ENCODE measurements at places on chromosomes 6 and 20.

- no peak for DNase-seq
Observed at GRCh38 chr6:87501809-87502572, 29.2 kb downstream of the SLC35A1 start.

- peak; percentile 32 for DNase-seq
Observed at GRCh38 chr6:137283940-137284810, 65.0 kb upstream of the IFNGR1 start.

DNA sequence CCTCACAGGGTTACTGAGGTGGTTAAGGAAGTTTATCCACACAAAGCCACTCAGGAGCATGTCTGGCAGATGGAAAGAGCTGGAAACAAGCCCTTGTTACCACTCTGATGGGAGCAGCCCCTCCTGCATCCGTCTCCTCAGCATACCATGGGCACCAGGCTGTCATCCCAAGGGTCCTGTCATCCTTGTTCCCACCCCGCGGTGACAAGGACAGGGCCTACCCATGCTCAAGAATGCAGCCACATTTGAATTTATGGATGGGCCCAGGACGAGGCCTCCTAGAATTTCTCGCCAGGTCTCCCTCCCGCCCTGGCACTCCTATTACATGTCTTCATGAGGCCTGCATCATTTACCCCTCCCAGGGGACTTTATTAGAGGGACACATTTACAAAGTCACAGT is 60.0 kb downstream of the NPEPL1 start:
- no peak for DNase-seq

DNA sequence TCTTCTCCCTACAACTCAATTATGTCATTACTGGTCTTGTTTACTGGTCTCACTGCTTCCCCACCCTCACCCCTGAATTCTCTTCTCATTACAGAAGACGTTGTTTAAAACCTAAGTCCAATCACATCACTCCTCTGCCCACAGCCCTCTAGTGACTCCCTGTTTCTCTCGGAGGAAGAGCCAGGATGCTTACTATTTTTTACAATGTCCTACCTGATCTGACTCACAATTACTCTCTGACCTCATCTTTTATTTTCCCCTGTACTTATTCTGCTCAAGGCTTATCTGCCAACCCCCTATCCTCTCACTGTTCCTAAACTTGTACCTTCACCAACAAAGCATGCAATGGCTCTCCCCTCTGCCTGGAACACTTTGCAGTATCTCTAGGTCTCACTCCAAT is 400.4 kb upstream of the PTCHD4 start:
- no peak for DNase-seq

- DNase-seq: no peak
Observed at GRCh38 chr20:33062105-33062824, 8.6 kb downstream of the BPIFB3 start.

- DNase-seq: no peak
Observed at GRCh38 chr6:37174515-37175331, 4.8 kb downstream of the PIM1 start.

- DNase-seq: no peak
Observed at GRCh38 chr6:11416936-11417576, 120.5 kb upstream of the TMEM170B start.

DNA sequence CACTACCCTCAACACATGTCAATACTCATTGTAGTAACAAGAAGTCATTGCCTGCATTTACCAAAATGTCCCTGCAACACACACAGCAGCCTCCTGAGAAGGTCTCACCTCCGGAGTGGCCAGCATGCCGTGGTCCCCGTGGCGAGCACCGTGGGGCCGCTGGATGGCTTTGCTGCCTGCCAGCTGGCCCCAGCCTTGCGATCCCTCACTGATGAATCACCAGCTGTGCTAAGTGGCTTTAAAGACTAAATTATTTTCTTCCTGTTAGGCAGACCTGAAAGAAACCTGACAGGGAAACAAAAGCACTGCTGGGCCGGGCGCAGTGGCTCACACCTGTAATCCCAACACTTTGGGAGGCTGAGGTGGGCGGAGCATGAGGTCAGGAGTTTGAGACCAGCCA is 306.7 kb downstream of the CDH4 start:
- no peak for DNase-seq

GRCh38 chr6:17457956-17458355 is 64.6 kb downstream of the CAP2 start:
- no peak for DNase-seq

GRCh38 chr20:47740862-47741184 is 44.5 kb downstream of the SULF2 start:
- no peak for DNase-seq

GRCh38 chr20:31841928-31842327 is 3.5 kb downstream of the FOXS1 start:
- DNase-seq: no peak

DNA sequence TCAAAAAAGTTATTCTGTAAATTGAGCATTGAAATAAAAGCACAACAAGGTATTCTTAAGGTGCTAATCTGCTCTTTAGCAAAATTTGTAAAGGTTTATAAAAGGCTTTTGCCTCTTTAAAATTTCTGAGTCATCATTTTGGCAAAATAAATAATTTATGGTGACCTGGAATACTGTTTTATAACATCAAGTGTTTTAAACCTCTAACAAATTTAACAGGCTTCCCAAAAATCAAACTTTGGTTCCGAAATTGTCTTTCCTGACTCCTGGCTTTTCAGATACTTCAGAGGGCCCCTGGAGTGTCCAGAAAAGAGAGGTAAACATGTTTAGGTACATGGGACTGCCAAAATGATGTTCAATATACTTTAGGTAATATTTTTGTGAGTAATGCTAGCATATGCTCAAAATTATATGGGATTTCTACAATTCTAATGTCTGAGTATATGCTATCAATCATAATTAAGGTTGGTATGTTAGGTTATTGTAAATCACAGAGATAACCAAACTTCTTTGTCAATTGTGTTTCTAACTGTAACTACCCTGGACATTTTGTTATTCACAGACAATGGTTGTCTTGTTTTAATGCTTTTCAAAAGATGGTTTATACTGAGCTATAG is 160.3 kb upstream of the OLIG3 start:
- DNase-seq: no peak

- no peak for DNase-seq
Observed at GRCh38 chr20:21396599-21397340, 556 bp downstream of the NKX2-4 start.

- no peak for DNase-seq
Observed at GRCh38 chr20:56949318-56949717, 317.1 kb downstream of the BMP7 start.

- no peak for DNase-seq
Observed at GRCh38 chr6:167789358-167789757, 37.4 kb upstream of the AFDN start.

GRCh38 chr6:2081155-2082138 is 164.0 kb downstream of the GMDS start:
- no peak for DNase-seq

- DNase-seq: peak; percentile 80
Observed at GRCh38 chr6:155154158-155154830, 109.5 kb upstream of the CLDN20 start.

DNA sequence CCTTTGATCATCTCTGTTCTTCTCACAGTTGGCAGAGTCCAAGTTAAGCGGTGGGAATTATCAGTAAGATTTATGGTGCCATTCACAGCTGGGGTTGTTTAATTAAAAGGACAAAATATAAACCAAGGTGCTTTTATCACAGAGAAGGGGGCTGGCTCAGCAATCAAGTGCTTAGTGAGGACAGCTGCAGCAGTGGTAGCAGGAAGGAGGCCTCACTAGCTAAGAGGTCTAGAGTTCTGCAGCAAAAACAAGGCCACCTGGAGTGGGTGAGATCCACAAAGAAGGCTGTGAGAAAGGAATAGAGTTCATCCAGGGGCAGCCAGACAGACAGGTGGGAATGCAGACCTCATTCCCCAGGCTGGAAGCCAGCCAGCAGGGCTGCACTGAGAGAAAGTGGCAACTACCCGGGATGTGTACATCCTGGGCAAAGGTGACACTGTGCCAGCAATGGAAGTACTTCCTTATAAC is 37.1 kb downstream of the PIGU start:
- no peak for DNase-seq

- no peak for DNase-seq
Observed at GRCh38 chr6:25404693-25405169, 125.6 kb downstream of the CARMIL1 start.

DNA sequence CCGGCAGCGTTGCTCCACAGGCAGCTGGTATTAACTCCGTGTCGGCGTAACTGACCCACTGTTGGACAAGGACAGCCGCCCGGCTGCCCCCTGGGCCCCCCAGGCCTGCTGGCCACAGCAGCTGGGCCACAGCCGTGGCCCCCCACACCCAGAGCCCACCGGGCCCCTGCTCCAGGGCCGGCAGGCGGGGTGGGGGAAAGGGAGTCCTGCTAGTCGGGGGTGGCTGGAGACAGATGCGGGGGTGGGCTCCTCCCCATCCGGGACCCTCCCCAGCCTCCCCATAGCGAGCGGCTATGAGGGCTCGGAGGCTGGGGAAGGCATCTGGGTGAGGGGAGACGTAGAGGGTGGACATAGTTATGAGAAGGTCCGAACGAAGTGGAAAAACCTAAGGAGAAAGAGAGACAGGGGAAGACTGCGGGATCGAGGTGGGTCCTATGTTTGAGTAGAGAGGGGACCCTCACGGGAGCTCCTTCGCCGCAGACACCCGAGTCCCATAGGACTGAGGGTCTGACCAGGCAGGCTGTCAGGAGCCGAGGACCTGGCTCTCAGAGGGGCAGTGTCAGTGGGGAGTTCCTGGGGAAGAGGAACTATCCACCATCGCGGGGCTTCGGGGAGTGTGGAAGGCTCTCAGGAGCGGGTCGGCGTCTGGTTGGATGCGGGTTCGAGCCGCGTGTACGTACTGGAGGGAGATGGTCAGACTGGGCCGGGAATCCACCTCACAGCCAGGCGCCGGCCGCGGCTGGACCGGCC is 511 bp downstream of the VARS1 start:
- no peak for DNase-seq

- no peak for DNase-seq
Observed at GRCh38 chr6:21824431-21825177, 231.1 kb downstream of the SOX4 start.

GRCh38 chr20:3051385-3052019 is 5.7 kb downstream of the MRPS26 start:
- no peak for DNase-seq

DNA sequence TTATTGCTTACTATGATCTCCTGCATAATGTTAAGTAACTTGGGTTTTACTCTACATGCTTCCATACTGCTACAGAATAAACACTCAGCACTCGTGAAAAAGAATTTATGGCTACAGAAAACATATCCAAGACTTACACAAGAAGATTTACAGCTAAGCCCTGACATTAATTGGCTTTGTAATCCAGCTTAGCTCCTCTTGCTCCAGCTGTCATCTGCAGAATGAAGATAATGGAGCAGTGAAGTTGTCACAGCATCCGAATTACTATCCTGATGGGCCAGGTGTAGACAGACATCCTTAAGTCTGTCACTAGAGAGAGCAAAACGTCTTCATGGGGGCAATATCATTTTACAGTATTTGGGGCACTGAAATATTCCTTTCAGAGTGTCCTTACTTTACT is 155.3 kb downstream of the PRKN start:
- DNase-seq: no peak

- no peak for DNase-seq
Observed at GRCh38 chr6:21967056-21967974, 329.5 kb downstream of the PRL start.

DNA sequence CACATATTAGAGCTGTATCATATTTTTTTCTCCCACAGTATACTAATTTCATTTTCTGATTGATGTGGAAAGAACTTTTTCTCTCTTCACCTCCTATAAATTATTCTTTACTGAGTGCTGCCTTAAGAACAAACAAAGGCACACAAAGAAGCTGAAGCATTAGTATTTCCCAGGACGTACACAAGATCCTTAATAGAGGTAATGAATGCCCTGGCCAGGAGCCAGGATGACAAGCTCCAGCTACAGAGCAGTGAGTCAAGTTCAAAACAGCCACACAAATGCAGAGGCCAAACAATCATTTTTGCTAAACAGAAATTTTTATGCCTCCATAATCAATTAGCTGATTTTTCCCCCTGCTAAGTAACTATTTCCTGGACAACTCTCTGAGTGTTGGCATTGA is 639.6 kb downstream of the EPHA7 start:
- DNase-seq: peak; percentile 11

DNA sequence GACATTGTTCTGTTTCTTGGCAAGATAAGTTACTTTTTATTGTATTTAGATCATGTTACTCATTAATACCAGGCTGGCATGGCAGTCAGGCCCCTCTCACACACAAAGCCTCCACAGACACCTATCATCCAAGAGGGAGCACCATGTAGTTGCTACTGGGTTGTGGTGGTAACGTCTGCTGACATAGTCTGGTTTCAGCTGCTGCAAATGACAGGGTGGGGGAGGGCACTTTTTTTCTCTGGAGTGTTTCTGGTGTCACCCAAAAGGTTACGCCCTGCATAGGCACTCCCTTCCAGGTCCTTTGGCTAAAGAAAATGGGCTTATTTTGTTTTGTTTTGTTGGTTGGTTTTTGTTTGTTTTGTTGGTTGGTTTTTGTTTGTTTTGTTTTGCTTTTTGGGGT is 236.4 kb upstream of the RIMS1 start:
- no peak for DNase-seq

- no peak for DNase-seq
Observed at GRCh38 chr20:3559637-3560036, 88.8 kb downstream of the ATRN start.

- no peak for DNase-seq
Observed at GRCh38 chr6:167738386-167738785, 88.3 kb upstream of the AFDN start.

DNA sequence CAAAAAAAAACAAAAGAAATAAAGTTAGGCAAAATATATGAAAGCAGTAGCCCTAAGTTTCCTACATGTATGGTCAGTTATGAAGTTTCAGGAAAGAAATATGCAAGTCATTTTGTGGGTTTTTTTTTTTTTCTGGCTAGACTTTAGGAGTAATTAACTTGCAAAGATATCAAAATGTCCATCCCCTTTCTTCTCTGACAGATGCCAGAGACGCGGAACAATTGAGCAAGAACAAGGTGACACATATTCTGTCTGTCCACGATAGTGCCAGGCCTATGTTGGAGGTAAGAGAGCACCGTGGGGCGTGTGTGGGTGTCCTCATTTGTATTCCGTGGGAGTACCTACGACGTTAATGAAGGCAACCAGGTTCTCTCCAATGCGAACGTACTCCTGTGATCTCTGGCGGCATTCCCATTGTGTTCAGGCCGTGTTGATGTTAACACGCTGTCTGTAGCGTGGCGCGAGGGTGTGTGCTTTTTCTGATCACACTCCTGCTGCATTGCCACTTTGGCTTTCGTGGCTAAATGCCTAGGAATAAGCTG is 19.5 kb downstream of the DUSP22 start:
- no peak for DNase-seq

GRCh38 chr6:5753209-5753608 is 253.5 kb downstream of the NRN1 start:
- no peak for DNase-seq

- peak; percentile 8 for DNase-seq
Observed at GRCh38 chr6:135506270-135506997, 8.9 kb upstream of the AHI1 start.

GRCh38 chr6:40000964-40001515 is 66.8 kb upstream of the MOCS1 start:
- no peak for DNase-seq

- DNase-seq: no peak
Observed at GRCh38 chr6:3349388-3350251, 90.9 kb downstream of the PSMG4 start.

GRCh38 chr20:31956556-31957526 is 5.0 kb upstream of the PDRG1 start:
- DNase-seq: no peak
